ENCODE measurements at places on chromosomes 4 and X. TPM values are rescaled to one million over a fixed set of nuclear protein-coding genes. Genes with fewer than 3 reads are reported as not detected.

DNA sequence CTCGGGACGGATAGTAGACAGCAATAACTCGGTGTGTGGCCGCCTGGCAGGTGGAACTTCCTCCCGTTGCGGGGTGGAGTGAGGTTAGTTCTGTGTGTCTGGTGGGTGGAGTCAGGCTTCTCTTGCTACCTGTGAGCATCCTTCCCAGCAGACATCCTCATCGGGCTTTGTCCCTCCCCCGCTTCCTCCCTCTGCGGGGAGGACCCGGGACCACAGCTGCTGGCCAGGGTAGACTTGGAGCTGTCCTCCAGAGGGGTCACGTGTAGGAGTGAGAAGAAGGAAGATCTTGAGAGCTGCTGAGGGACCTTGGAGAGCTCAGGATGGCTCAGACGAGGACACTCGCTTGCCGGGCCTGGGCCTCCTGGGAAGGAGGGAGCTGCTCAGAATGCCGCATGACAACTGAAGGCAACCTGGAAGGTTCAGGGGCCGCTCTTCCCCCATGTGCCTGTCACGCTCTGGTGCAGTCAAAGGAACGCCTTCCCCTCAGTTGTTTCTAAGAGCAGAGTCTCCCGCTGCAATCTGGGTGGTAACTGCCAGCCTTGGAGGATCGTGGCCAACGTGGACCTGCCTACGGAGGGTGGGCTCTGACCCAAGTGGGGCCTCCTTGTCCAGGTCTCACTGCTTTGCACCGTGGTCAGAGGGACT is 5.7 kb upstream of the MSANTD1 start:
- DNase-seq, result no peak

- no peak for DNase-seq
Measured at GRCh38 chrX:136493011-136493410, 4.4 kb upstream of the HTATSF1 start.

DNA sequence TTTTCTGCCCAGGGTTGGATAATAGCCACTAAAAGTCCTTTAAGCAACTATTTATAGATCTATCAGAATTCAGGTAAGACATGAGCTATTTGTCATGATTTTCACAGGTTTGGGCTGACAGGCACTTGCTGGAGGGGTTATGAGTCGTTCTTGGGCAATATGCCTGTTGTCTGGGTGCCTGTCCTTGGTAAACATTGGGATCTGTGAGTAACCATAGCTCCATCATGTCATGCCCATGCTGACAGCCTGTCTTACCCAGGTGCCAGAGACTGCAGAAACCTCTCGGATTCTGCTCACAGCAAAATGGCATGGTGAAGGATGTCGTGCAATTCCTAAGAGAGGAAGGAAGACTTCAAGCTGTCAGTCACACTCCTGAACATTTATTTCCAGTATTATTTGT is 116.0 kb upstream of the PUDP start:
- no peak for DNase-seq

BST1 gene
- total RNA-seq, result 0.32 TPM

GRCh38 chr4:184891816-184892397 is 66.1 kb upstream of the ACSL1 start:
- DNase-seq, result no peak

CT45A10 gene
- not detected for total RNA-seq

TSPAN6 gene
- not detected for total RNA-seq

HERC6 gene
- total RNA-seq, result 10.9 TPM

GRCh38 chr4:111930659-111931058 is 214.6 kb upstream of the FAM241A start:
- peak; percentile 46 for DNase-seq

GRCh38 chr4:7213807-7214206 is 21.5 kb downstream of the SORCS2 start:
- DNase-seq, result no peak

PAGE1 gene
- not detected for total RNA-seq

GRCh38 chr4:25549413-25549812 is 106.2 kb upstream of the SLC34A2 start:
- DNase-seq, result no peak

DNA sequence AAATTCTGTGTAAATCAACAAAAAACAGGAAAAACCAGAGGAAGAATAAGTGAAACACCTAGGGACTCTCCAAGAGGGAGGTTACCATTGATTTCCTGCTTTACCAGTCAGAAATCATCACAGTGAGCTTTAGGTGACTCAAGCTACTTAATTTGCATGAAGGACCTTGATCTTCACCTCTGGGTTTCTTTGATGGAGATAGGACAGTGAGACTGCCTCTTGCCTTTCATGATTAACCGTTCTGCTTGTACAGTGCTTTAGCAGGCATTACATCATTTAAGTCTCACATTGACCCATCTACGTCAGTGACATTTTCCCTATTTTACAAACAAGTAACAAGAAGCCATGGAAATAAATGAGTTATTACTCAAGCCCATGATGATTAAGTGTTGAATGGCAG is 3.4 kb upstream of the GK start:
- DNase-seq, result peak; percentile 13

DNA sequence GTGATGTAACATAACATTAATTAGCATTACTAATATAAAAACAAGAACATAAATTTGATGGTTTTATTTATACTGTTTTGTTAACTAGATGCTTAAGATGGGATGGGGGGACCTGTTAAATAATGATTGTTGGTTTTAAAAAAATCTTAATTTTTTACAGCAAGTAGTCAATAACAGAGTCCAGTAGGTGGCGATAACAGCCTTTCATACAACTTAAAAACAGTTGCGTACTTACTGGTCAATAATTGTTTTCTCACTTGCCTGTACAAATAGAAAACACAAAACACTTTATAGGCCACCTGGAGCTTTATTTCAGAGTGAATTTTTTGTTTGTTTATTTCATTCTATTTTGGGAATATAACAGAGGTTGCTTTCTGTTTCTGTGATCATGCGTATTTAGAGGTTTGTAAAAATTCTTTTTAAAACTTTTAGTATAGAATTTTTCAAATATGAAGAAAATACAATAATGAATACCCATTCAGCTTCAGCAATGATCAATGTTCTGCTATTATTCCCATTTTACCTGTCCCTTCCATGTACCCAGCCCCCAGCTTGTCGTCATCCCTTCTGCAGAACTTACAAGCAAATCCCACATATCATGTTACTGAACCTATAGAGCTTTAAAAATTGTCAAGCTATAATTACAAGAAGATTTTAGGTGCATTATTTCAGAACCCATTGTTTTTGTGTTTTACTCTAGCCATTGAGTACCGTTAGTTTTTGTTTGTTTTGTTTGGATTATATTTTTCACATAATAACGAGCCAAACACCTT is 97.1 kb downstream of the MRPL1 start:
- DNase-seq, result peak; percentile 57

TREX2 gene
- 3.3 TPM for total RNA-seq

ANAPC10 gene
- total RNA-seq, result 19.4 TPM

GRCh38 chr4:165288639-165289422 is 38.6 kb upstream of the MSMO1 start:
- DNase-seq, result no peak

- DNase-seq, result no peak
Measured at GRCh38 chr4:142307857-142308256, 538.2 kb downstream of the INPP4B start.

NPY2R gene
- total RNA-seq, result not detected

GRCh38 chr4:150682126-150682525 is 100.2 kb downstream of the MAB21L2 start:
- DNase-seq, result no peak

DNA sequence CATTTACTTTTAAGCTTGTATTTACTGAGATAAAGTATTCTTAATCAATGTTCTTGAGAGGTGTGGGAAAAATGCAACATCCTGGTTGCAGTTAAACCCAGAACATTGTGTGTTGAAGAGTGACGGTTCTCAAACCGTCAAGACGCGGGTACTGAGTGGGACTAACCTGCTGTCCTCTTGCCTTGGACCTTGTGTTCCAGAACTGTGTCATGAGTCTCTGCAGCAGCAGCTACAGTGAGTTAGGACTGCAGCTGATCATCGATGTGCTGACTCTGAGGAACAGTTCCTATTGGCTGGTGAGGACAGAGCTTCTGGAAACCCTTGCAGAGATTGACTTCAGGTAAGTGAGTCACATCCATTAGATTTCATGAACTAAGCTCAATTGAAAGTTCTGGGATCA is 59.7 kb downstream of the HTT start:
- no peak for DNase-seq

GRCh38 chr4:73664470-73664869 is 44.2 kb upstream of the RASSF6 start:
- no peak for DNase-seq

GRCh38 chrX:124383354-124383753 is 37.0 kb downstream of the SH2D1A start:
- DNase-seq, result no peak

DNA sequence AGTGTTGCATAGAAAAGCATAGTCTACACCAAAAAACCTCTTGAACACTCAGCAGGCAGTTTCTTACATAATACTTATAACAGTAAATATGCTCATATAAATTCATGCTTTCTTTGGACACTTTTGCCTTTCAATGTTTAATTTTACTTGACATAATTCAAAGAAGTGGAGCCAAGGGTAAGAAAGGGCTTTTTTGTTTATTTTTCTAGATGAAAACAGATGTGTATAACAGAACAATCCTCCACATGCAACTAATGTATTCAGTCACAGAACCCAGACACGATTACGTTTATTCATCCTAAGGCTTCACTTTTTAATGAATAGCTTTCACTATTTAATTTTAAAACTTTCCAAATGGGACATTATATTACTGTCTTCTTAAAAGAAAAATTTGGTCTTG is 58.0 kb upstream of the PTPN13 start:
- DNase-seq, result no peak

DNA sequence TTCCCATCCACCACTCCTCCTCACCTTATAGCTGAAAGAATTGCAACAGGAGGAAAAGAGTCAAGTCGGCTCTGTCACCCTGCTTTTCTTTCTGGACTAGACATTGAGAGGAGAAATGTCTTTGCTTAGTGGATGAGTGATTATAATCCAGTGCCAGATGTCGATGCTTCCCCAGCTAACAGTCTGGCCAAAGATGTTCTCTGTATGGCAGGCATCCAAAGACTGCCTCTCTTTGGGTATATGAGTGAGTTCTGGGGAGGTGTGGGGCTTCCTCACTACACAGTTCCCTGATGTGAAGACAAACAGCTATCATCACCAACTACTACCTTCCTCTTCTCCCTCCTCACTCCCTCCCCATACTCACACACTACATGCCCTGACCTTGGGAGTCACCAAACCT is 90.9 kb downstream of the COMMD8 start:
- DNase-seq, result no peak

ANOS1 gene
- 0.10 TPM for total RNA-seq

ARHGAP36 gene
- not detected for total RNA-seq

DNA sequence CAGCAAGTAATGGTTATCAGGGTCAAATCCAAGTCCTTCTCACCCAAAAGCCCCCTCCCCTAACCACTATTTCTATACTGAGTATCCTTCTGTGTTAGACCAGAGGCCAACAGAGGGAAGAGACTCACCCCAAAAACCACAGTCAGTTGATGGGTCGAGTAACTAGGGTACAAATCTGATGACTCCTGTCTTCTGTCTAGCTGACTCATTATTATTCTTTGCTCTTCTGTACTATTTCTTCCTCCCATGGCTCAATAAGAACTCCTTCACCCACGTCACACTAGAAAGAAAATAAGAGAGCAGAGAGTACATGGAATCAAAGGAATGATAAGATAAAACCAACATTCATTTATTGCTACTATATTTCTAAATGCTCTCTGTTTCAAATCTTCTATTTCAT is 2.0 kb downstream of the RAB40A start:
- no peak for DNase-seq

GRCh38 chr4:185592845-185593488 is 57.7 kb upstream of the PDLIM3 start:
- DNase-seq, result no peak

DNA sequence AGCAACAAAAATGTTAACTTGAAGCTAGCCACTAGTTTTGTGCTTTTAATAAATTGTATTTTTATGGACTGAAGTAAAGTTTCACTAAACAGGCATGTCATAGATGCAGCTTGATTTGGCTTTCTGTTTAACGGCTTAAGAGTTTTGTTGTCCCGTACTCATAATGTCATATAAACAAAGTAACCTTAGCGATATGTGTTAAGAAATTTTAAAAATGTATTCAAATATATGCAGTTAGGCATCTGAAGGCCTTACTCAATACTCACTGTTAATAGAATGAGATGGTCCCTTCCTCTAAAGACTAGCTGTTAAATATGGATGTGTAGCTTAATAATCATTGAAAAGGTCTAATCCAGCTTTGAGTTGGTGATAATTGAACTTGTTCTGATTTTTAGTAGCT is 1.0 kb upstream of the SCLT1 start:
- no peak for DNase-seq

DNA sequence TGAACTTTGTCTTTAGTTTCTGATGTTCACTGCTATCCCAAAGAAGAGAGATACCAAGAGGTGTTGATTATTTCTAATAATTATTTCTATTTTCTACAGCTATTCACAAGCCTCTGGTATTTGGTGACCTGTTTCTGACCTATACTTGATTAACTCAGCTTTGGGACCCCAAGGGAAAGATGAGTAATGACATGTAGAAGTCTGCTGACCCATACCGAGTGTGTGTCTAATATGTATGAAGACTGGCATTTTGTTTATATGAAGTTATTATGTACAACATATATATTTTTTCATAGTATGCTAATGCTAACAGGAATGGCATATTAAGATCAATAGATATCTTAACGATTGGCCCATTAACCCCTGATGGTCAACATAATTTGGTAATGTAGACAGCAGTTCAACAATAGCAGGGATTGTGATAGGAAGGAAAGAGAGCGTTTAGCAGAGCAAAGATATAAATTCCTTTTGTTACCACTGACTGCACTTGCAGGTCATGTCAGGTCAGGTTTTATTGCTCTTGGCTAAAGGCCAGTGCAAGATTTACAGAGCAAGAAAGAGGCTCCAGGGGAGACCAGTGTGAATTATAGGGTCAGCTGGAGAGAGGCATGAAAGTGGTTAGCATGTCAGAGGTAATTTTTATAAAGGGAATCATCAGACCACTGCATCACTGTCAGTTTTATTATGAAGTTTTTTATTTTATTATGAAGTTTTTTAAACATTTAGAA is 94.7 kb upstream of the DIPK2B start:
- no peak for DNase-seq
